ENCODE measurements at places on chromosomes 12 and 14. TPM values are rescaled to one million over a fixed set of nuclear protein-coding genes. Genes with fewer than 3 reads are reported as not detected.

The SPX gene
- 0.77 TPM for total RNA-seq

The TRIM9 gene
- total RNA-seq = 0.62 TPM

The SOX5 gene
- total RNA-seq = 18.2 TPM

The TMCC3 gene
- 11.8 TPM for total RNA-seq

The POTEG gene
- total RNA-seq = not detected
